NAMALWA (cell line): ENCODE measurements at places on chromosomes 2 and 18.
A peak's percentile ranks its signal among the peaks of the same experiment; 100 is the strongest.

DNA sequence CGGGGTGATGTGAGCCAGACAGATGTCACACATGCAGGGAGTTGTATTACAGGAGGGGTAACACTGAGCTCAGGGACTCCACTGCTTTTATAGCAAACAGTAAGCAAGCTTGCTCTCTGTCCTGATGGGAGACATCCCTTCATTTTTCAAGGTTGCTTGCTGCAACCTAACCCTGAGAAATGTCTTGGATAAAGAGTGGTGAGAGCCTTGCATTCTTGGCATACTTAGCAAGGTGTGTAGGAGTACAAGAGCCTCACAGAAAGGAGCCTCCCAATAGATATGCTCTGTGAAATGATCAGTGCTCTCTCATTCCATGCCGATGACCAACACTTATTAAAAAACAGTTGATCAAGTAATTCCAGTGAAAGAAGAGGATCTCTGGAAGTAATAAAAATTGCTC, 8.1 kb downstream of the PFN4 start:
- DNase-seq: no peak

- no peak for DNase-seq
Observed at GRCh38 chr2:135162377-135162776, 110.3 kb downstream of the RAB3GAP1 start.

- no peak for DNase-seq
Observed at GRCh38 chr2:119608553-119608952, 64.3 kb downstream of the CFAP221 start.

- DNase-seq: peak; percentile 79
Observed at GRCh38 chr2:134460583-134460998, 206.7 kb downstream of the MGAT5 start.

GRCh38 chr2:237862528-237862895, 3.1 kb downstream of the RAMP1 start:
- no peak for DNase-seq

GRCh38 chr2:145546091-145546490, 1026.2 kb upstream of the ZEB2 start:
- DNase-seq: no peak

- no peak for DNase-seq
Observed at GRCh38 chr2:188047735-188048134, 243.9 kb upstream of the GULP1 start.

- no peak for DNase-seq
Observed at GRCh38 chr2:211864328-211864727, 674.3 kb downstream of the ERBB4 start.
